Occipital lobe (tissue), 3 donors: ENCODE measurements at places on chromosomes 3 and 15.

- peak; percentile 53 for DNase-seq
Measured at GRCh38 chr15:66251790-66252684, 1.5 kb downstream of the MEGF11 start.

- DNase-seq: no peak
Measured at GRCh38 chr15:67013696-67014095, 51.7 kb upstream of the SMAD3 start.

DNA sequence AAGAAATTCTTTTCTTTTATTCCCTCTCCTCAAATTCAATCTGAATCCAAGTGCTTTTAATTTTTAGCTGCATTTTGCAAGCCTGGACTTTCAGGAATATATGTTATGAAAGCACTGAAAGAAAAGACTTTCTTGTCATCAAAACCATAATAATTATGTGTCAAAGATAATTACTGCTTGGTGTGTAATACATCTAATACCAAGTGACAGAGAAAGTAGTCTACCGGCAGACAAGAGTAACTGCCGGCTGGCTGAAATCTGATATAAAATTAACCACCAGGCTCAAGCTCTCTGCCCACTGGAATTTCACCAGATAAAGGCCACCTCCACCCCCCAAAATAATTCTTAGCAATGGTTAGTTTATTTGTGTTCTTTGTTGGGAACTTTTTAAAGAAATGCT, 220.9 kb upstream of the CDIN1 start:
- DNase-seq: no peak

DNA sequence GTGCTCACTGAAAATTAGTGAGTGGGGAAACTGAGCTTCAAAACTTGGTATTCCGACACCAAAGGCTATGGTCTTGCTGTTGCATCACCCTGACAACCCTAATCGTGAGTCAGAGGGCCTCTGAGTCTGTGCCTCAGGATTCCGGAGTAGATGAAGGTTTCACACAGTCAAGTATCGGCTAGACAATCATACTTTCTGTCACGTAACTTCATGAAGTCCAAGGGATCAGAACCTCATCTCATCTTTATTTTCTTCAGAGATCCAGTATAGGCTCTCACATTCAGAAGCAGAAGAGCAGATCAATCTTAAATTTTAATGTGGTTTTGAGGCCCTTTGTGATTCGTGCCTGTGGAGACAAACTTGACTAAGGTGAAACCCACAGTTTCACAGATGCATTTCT, 26.1 kb upstream of the NECTIN3 start:
- DNase-seq: no peak

DNA sequence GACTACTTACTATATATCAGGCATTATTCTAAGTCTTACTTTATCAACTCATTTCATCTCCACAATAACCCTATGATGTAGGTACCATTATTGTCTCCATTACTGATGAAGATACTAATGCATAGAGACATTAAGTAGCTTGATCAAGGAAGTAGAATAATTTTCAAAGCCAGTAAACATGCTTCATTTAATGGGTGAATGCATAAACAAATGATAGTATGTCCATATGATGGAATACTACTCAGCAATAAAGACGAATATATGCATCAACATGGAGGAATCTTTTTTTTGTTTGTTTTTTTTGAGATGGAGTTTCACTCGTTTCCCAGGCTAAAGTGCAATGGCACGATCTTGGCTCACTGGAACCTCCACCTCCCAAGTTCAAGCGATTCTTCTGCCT, 184.9 kb downstream of the FMN1 start:
- DNase-seq: no peak

DNA sequence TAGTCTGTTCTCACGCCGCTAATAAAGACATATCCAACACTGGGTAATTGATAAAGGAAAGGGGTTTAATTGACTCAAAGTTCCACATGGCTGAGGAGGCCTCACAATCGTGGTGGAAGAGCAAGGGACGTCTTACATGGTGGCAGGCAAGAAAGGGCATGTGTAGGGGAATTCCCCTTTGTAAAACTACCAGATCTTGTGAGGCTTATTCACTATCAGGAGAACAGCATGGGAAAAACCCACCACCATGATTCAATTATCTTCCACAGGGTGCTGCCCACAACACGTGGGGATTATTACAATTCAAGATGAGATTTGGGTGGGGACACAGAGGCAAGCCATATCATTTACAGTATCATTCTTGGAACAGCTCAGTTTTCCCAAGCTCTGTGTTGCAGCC, 268.0 kb downstream of the SUCLG2 start:
- DNase-seq: no peak

DNA sequence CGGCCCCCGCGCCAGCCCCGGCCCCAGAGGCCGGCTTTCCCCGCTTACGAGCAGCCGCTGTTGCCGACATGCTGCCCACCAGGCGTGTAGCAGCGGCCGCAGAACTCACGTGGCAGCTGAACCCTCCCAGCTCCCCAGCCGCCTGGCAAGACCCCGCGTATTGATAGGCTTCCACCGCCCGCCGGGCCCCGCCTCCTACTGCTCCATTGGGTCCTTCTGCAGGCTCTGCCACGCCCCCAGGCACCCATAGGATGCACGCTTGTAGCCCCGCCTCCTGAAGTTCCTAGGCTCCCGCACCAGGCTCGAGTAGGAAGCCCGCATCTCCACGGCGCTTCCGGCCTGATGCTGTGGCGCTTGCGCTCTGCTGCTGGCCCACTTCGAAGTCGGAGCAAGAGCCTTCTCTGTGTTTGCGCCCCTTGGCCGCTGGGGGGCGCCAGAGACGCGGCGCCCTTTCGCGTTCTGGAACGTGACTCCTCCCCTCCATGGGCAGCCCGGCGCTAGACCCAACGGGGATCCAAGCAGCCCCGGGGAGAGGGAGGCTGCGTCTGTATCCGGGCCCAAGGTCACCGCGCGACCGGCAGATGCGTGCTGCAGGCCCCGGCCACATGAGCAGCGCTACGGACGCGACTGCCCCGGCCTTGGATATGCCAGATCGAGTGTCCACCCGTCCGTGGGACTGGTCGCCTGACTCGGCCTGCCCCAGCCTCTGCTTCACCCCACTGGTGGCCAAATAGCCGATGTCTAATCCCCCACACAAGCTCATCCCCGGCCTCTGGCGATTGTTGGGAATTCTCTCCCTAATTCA, at the start of the genes PARP3 and RRP9:
PARP3 (plus strand) TSS at position 566 of the 805 bp plus-strand sequence. CDS start 993 bp downstream, outside the sequence.
RRP9 (minus strand) TSS at position 107 of the 805 bp plus-strand sequence; CDS start at position 70, 37 bp downstream.
- peak; percentile 100 for DNase-seq

GRCh38 chr3:44416031-44417030, 61.1 kb downstream of the ZNF445 start:
- DNase-seq: no peak

GRCh38 chr3:132317229-132317948, at the start of gene ACP3:
Gene ACP3 (plus strand): TSS chr3:132317407. CDS start chr3:132317457, 50 bp downstream.
- peak; percentile 4 for DNase-seq

- DNase-seq: no peak
Measured at GRCh38 chr3:143081844-143082778, 37.5 kb upstream of the CHST2 start.

GRCh38 chr15:38819387-38819950, 254.9 kb upstream of the RASGRP1 start:
- DNase-seq: no peak

DNA sequence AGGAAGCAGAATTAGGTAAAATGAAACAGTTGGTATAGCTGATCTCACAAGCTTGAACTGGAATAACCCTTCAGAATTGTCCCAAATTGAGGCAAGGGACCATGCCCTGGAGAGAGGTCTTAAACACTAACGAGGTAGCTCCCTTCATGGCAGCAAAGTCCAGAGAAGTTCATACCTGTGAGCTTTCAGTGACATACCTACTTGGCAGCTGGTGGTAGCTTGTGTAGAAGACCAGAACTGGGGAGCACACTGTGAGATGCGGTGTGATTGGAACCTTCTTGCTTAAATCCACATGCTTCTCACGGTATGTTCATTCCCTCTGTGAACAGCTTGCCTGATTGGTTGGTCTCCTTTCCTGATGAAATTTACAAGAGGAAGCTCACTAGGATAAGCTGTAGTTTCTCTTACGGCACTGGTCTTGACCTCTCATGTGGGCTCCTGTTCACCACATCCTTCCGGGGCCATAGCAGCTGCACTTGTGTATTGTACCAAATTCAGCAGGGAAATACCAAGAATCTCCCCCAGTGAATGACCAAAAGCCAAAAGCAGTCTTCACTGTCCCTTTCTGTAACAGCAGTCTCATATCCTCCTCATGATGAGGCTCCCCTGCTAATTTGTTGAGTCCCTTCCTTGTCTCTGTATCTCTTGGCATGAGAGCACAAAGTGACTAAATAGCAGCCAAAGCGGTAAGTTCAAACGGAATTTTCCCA, 483.7 kb upstream of the FRG2C start:
- DNase-seq: no peak

- DNase-seq: no peak
Measured at GRCh38 chr15:25946241-25946805, 83.2 kb upstream of the ATP10A start.
